ENCODE measurements at places on chromosomes 12 and 14. TPM values are rescaled to one million over a fixed set of nuclear protein-coding genes. Genes with fewer than 3 reads are reported as not detected.

ENDOU gene
- not detected for total RNA-seq

LRRIQ1 gene
- total RNA-seq = 0.24 TPM

GRCh38 chr12:40020261-40020691 lies 85.6 kb downstream of the SLC2A13 start:
- DNase-seq = no peak

IGF1 gene
- 0.60 TPM for total RNA-seq

DNA sequence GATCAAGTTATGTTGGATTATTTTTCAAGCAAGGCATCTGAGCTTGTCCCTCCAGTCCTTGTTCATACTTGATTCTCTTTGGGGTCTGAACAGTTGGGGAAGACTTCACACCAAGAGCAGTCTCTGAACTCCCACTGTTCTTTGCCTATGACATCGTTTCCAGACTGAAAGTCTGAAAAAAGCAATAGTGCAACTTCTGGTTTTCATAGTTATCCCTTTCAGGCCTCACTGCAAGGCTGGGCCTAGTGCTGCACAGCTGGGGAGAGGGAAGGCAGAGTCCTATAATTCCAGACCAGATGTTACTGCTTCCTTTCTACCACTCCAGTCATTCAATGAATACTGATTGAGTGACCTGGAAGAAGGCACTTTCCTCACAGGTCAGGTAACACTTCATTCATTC lies 187.1 kb upstream of the CCND2 start:
- DNase-seq = no peak
